ENCODE measurements at places on chromosomes 2 and 18. TPM values are rescaled to one million over a fixed set of nuclear protein-coding genes. Genes with fewer than 3 reads are reported as not detected.
A peak's percentile ranks its signal among the peaks of the same experiment; 100 is the strongest.

FAM110C gene
- 4.1 TPM for total RNA-seq

GRCh38 chr2:240299710-240300068, 135.8 kb upstream of the GPC1 start:
- DNase-seq, result no peak
- no peak overlapping the region for H3K27ac ChIP-seq
- no peak overlapping the region for H3K4me3 ChIP-seq
- H3K27me3 ChIP-seq, result no peaks in the 10 kb centered on the region

GRCh38 chr18:34108206-34108605, 116.5 kb downstream of the NOL4 start:
- H3K27me3 ChIP-seq, result no peaks in the 10 kb centered on the region
- DNase-seq, result no peak
- H3K36me3 ChIP-seq, result no peaks in the 10 kb centered on the region
- H3K4me3 ChIP-seq, result no peak overlapping the region
- H3K27ac ChIP-seq, result no peak overlapping the region

- no peak for DNase-seq
- no peak overlapping the region for H3K27ac ChIP-seq
- H3K4me1 ChIP-seq, result no peaks in the 10 kb centered on the region
These were observed 14.2 kb downstream of the ECEL1 start for GRCh38 chr2:232473467-232473890.

GRCh38 chr2:152894051-152894450, 175.6 kb downstream of the ARL6IP6 start:
- H3K4me1 ChIP-seq, result no peaks in the 10 kb centered on the region
- no peaks in the 10 kb centered on the region for H3K36me3 ChIP-seq
- no peak overlapping the region for H3K4me3 ChIP-seq

FMNL2 gene
- 38.6 TPM for total RNA-seq

DNA sequence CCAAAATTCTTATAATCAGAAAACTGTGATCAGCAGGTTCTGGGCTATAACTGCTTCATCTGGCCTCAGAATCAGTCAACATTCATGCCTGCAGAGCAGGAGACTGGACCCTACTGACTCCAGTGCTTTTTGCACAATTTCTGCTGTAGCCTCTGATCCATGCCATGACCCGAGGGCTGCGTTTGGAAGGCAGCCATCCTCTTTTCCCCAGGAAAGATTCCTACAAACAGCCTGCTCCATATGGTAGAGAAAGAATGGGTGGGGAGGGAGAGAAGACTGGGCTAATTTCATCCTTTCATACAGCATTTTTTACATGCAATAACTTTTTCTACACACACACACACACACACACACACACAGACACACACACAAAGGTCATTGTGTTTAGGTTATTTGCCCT, 133.0 kb upstream of the MMADHC start:
- no peak overlapping the region for H3K27ac ChIP-seq
- H3K4me1 ChIP-seq, result no peaks in the 10 kb centered on the region
- no peaks in the 10 kb centered on the region for H3K27me3 ChIP-seq
- H3K4me3 ChIP-seq, result no peak overlapping the region
- DNase-seq, result no peak

- no peaks in the 10 kb centered on the region for H3K36me3 ChIP-seq
- H3K4me1 ChIP-seq, result peaks cover 6% of the 10 kb centered on the region
- no peak overlapping the region for H3K27ac ChIP-seq
- peak overlapping the region; percentile 64 for H3K4me3 ChIP-seq
These were observed 1.9 kb downstream of the NDUFV2 start for GRCh38 chr18:9104244-9104901.

- no peak overlapping the region for H3K4me3 ChIP-seq
- H3K36me3 ChIP-seq, result no peaks in the 10 kb centered on the region
- no peaks in the 10 kb centered on the region for H3K27me3 ChIP-seq
- DNase-seq, result no peak
These were observed 97.8 kb upstream of the SLC35G4 start for GRCh38 chr18:11511434-11512095.

SEMA4C gene
- total RNA-seq, result 40.2 TPM

- H3K27me3 ChIP-seq, result no peaks in the 10 kb centered on the region
- no peaks in the 10 kb centered on the region for H3K36me3 ChIP-seq
- peak overlapping the region; percentile 18 for H3K4me3 ChIP-seq
- peaks cover 3% of the 10 kb centered on the region for H3K4me1 ChIP-seq
- DNase-seq, result no peak
- H3K27ac ChIP-seq, result no peak overlapping the region
These were observed 13.0 kb downstream of the KIF5C start for GRCh38 chr2:148888003-148888501.

C1QL2 gene
- 0.10 TPM for total RNA-seq

VWA3B gene
- total RNA-seq, result 0.56 TPM

DNA sequence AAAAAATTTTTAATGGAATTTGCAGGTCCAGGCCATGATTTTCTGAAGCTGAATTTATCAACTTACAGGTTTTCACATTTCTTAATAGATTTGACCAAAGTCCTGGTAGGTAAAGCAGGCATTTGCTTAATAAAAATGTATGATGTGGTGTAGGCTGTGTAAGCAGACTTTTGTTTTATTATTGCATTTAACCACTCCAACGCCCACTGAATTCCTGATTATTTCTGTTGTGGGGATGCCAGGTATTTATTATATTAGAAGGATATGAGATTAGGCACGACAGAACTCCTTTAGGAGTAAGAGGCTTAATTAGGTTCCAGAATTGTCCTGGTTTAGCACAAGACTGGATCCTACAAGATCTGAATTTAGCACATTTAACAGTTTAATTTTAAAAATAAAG, 111.1 kb downstream of the ADCYAP1 start:
- DNase-seq, result no peak
- no peaks in the 10 kb centered on the region for H3K36me3 ChIP-seq
- H3K4me3 ChIP-seq, result no peak overlapping the region
- H3K27me3 ChIP-seq, result no peaks in the 10 kb centered on the region

G6PC2 gene
- not detected for total RNA-seq

MBP gene
- 19.9 TPM for total RNA-seq

GRCh38 chr2:226508683-226509082, 290.9 kb downstream of the IRS1 start:
- H3K36me3 ChIP-seq, result no peaks in the 10 kb centered on the region
- H3K27me3 ChIP-seq, result no peaks in the 10 kb centered on the region
- H3K27ac ChIP-seq, result no peak overlapping the region
- H3K4me1 ChIP-seq, result no peaks in the 10 kb centered on the region

PMS1 gene
- 37.0 TPM for total RNA-seq

DNA sequence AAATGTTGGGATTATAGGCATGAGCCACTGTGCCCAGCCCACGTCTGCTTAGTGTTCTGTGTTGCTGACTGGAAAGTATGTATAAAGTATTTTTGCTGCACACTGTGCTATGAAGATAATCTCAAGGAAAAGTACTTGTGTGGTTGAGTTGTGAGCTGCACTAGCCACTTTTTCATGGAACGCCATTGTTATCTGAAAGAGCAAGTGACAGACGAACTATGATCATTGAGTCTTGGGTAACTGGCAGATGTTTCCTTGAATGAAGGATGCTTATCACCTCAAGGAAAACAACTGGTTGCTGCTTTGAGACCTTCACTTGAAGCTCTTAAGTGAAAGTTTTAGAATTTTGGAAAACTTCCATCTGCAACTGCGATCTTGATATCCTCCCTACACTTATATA, 82.2 kb upstream of the KCTD1 start:
- H3K27me3 ChIP-seq, result no peaks in the 10 kb centered on the region
- H3K4me3 ChIP-seq, result no peak overlapping the region
- H3K36me3 ChIP-seq, result no peaks in the 10 kb centered on the region

MCEE gene
- 10.7 TPM for total RNA-seq

GRCh38 chr2:157894694-157895435, 18.7 kb upstream of the ACVR1 start:
- no peak overlapping the region for H3K27ac ChIP-seq
- H3K36me3 ChIP-seq, result no peaks in the 10 kb centered on the region
- no peaks in the 10 kb centered on the region for H3K27me3 ChIP-seq
- peaks cover 7% of the 10 kb centered on the region for H3K4me1 ChIP-seq

ZAP70 gene
- 1.6 TPM for total RNA-seq

ST8SIA5 gene
- total RNA-seq, result not detected

GRCh38 chr18:37529863-37530262, 35.7 kb downstream of the CELF4 start:
- no peak for DNase-seq
- H3K4me1 ChIP-seq, result no peaks in the 10 kb centered on the region
- no peaks in the 10 kb centered on the region for H3K36me3 ChIP-seq
- H3K4me3 ChIP-seq, result no peak overlapping the region
- H3K27ac ChIP-seq, result no peak overlapping the region

ARHGEF33 gene
- total RNA-seq, result 3.7 TPM

DNA sequence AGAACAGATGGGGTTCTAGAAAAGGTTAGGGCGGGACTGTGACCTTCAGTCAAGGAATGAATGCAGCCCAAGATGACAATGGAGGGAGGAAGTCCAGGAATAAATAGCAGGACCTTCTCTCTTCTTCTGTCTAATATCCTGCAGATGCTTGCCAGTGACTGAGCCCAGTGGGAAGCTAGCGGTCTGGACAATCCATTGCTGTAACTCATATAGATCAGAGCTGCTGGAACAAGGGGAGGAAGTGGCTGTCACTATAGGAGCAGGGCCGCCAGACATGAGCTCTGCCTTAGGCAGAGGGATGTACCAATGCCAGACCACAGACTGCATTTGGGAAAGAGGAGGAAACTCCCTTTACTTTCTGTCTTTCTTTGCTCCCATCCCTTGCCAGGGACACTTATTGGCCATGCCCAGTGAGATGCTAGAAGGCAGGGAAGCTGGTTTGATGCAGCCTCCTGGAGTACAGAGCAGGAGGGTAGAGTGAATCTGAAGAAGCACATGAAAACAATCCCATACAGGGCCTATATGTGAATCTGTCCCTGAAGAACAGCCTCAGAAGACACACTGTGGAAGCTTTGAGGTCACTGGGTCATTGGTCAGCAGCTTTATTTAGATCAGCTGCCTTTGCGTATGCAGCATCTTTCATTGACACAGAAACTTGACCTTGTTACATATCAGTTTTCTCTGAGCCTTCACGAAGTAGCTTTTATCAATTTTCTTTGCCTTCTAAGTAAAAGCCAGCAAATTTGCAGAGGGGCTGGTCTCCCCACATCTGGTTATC, 65.4 kb downstream of the CCDC85A start:
- H3K4me3 ChIP-seq, result no peak overlapping the region
- DNase-seq, result no peak
- no peaks in the 10 kb centered on the region for H3K4me1 ChIP-seq
- no peaks in the 10 kb centered on the region for H3K27me3 ChIP-seq
- H3K27ac ChIP-seq, result no peak overlapping the region
- no peaks in the 10 kb centered on the region for H3K36me3 ChIP-seq

DNA sequence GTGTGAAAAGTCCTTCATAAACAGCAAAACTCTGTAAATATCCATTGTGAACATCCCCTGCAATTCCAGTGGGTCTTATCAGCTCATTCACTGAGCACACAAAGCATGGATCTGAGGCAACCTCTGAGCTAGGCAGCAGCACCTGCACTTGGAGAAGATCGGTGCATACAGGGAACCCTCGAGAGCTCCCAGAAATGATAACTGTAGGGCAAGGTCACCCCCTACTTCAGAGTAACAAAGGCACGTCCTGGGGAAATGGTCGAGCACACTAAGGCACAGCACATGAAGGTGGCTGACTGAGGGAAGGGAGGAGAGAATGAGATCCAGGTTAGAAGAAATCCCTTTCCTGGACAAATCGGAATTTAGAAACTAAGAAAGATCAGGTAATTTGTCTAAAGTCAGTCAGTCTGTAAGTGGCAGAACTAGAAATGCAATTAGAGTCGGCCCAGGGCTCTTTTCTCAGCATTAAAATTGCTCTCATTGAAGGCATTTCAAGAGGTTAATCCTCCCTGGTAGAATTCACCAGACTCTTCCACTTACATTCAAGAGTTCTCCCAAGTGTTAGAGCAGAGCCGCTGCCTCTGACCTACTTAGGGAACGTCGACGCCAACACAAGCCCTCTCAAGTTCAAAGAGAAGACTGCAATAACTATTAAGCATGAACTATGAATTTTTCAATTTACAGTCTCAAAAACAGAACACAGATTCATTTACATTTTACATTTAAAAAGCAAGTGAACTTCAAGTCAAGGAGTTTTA, 45.9 kb downstream of the PXDN start:
- no peaks in the 10 kb centered on the region for H3K27me3 ChIP-seq
- no peaks in the 10 kb centered on the region for H3K36me3 ChIP-seq
- H3K4me3 ChIP-seq, result no peak overlapping the region
- peaks cover 8% of the 10 kb centered on the region for H3K4me1 ChIP-seq
- H3K27ac ChIP-seq, result no peak overlapping the region

DNA sequence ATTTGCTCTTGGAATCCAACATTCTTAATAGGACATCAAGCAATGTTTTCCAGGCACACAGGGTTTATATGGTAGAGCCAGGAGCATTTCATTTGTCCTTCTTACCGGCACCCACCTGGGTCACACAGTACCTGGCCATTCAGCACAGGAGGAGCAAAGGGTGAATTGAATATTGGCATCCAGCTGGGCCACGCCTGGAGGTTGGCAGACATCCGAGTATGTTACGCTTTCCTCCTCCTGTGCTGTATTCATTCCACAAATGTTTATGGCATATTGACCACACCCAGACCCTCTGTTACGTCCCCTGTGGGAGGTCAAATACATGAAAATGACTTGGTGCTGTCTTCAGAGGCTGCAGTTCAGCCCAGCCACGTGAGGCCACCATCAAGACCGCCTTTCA, 206.2 kb downstream of the RTP5 start:
- H3K36me3 ChIP-seq, result no peaks in the 10 kb centered on the region
- H3K27ac ChIP-seq, result no peak overlapping the region
- no peak for DNase-seq
- H3K27me3 ChIP-seq, result no peaks in the 10 kb centered on the region
- H3K4me1 ChIP-seq, result no peaks in the 10 kb centered on the region
- H3K4me3 ChIP-seq, result no peak overlapping the region

- H3K27me3 ChIP-seq, result no peaks in the 10 kb centered on the region
- H3K4me3 ChIP-seq, result no peak overlapping the region
- no peaks in the 10 kb centered on the region for H3K4me1 ChIP-seq
- no peak for DNase-seq
- H3K36me3 ChIP-seq, result no peaks in the 10 kb centered on the region
These were observed 83.6 kb upstream of the PIK3C3 start for GRCh38 chr18:41871229-41872000.

DNA sequence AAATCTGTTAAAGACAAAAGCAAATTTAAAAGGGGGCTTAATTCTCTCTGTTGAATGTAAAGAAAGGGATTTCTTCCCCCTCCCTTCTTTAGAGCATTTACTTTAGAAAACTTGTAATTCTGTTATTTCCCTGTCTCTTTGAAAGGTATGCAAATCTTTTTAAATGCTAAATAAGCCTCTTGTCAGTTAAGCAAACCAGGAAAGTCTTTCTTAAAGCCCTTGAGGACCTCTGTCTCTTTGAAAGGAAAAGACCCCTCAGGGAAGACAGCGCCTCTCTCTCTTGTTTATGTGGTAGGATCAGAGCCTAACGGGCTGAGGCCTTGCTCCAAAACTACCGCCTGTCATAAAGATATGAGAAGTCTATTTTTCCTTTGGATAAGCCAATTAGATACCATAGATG, 139.9 kb upstream of the CDH7 start:
- no peak overlapping the region for H3K27ac ChIP-seq
- H3K4me1 ChIP-seq, result no peaks in the 10 kb centered on the region
- no peak overlapping the region for H3K4me3 ChIP-seq
- no peak for DNase-seq
- no peaks in the 10 kb centered on the region for H3K36me3 ChIP-seq

RAX gene
- total RNA-seq, result not detected
